GM04504 (cell line): ENCODE measurements at places on chromosomes 3 and 15.

GRCh38 chr3:4748701-4749378 lies 230.4 kb upstream of the BHLHE40 start:
- DNase-seq, result no peak

DNA sequence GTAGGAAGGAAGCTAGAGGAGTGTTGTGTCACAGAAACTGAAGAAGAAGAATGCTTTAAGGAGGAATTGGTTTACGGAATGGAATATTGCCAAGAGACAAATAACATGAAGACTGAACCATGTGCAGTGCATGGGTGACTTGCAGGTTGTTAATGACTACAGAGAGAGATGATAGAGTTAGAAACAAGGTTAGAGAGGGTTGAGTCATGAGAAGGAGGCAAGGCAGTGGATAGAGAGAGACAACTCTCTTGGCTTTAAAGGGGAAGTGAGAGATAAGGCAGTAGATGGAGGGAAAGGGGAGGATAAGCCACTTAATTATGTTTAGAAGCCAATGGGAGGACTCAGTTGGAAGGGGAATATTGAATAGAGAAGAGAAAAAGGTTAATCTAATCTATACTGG lies 119.3 kb upstream of the CCNL1 start:
- DNase-seq, result no peak

DNA sequence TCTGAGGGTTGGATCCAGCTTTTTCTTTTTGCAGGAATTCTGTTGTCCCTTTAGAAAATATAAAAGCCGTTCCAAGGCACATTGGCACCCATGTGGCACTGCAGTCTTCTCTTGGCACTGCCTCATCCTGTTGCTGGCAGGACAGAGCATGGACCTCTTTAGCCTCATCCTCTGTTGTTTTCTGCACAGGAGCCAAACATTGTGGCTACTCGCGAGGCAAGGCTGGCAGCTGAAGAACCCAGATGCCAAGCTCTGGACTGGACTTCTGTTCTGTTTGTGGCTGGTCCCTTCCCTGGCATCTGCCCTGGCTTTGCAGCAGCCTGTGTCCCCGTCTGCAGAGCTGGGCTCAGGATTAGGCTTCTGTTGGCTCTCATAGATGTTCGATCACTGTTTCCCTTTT lies 224.7 kb upstream of the TBC1D5 start:
- DNase-seq, result no peak

DNA sequence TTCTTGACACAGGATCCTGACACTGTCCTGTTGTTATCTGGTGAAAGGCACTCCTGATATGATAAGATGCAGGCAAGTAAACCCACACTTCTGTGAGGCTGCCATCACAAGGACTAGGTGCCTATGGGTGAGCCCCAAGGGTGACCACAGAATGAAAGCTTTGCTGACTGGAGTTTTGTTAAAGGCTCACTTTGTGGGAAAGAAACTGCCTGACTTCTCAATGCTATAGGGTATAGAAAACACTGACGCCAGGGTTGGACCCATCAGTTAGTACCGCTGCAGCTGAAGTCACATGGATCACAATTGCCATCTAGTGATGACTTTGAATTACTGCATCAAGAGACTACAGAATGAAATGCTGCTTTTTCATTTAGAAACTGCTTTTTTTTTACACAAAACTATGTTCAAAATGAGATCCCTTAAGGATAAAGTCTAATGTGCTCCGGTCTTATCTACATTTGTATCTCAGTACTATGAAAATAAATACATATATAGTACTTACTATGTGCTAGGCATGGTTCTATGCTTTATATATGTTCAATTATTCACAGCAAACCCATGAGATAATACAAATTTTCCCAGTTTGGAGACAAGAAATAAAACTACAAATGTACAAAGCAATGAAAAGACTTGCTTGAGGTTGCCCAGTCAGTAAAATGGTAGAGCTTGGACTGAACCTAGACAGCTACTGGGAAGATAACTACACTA lies 64.2 kb upstream of the CMSS1 start:
- DNase-seq, result peak; percentile 35

DNA sequence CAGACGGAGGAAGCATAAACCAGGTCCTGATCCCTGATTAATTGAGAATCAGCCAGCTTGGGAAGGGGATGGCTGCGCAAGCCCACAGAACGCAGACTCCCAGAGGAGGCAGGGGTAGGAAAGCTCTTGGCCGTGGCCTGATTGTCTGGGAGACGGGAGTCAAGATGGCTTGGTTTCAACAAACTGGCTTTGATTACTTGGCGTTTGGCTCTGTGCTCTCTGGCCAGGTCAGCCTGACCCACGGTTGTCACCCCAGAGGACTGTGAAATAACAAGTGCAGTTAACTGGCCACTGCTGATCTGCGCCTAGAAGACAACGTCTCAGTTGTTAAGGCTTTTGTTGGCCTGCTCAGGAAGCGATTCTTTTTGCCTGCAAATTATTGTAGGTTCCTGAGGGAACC lies 387.0 kb upstream of the PROK2 start:
- no peak for DNase-seq

GRCh38 chr15:69869881-69870505 lies 227.7 kb downstream of the TLE3 start:
- no peak for DNase-seq

- peak; percentile 61 for DNase-seq
Measured at GRCh38 chr15:59174835-59175831, 31.5 kb upstream of the LDHAL6B start.

- DNase-seq, result no peak
Measured at GRCh38 chr3:183182732-183183610, 20.4 kb upstream of the LAMP3 start.

GRCh38 chr15:101124731-101125451 lies 127.0 kb downstream of the CHSY1 start:
- peak; percentile 84 for DNase-seq

DNA sequence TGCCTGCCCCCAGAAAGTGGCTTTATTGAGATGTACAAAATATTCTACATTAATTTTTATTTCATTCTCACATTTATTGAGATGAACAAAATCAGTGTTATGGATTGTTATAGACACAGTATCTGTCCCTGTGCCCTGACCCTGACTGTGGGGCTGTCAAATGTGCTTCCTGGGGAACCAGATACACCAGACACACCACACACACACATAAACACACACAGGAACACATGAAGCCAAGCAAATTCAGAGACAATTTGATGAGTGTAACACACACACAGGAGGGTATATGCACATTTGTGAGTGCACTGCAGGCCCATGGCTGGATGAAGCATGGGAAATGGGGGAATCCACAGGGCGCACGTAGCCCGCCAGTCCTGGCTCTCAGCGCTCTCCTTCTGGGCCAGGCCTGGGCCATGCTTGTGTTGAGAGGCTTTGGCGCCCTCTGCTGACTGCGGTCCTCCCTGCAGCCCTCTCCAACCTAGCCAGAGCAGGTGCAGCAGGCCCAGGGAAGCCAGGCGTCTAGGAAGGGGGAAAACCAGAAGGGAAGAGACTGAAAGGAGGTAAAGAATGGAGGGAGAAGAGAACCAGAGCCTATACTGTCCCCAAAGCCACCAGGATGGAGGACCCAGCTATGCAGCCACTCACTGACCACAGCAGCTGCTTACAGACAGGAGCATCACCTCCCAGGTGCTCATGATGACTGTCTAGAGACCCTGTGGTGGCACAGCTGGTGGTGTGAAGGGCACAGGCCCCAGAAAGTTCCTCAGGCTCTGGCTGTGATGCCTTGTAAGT lies 18.0 kb upstream of the LOXL1 start:
- DNase-seq, result peak; percentile 38

DNA sequence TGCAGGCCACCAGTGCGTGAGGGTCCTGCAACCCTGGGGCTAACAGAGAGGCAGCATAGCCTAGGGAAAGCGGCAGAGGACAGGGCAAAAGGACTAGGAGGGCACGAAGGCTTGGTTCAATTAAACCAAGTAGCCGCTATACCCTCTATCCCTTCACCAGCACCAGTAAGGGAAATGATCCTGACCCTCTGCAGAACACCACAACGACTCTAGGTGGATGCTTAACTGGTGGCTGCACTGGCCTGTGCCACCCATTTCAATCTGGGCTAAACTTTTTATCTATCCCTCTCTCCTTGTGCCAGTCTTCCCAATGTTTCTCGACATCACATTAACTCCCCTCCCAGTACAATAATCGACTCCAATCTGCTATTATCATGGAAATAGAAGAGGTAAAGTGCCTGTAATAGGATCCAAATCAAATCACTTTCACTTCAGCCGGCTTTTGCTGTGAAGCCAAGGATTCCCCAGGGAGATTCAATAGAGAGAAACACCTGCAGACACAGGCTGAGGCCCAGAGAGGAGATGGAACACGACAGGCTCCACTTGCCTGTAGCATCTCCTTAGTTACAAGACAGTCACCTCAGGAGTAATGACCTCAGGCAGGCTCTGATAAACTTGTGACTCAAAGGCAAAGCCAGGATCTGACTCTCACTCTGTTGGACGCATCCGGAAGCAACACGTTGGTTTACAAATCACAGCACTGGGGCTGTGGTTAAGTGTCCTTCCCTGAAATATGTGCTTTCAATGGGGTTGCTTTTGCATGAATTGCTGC lies 791.6 kb upstream of the ARRDC4 start:
- DNase-seq, result no peak

DNA sequence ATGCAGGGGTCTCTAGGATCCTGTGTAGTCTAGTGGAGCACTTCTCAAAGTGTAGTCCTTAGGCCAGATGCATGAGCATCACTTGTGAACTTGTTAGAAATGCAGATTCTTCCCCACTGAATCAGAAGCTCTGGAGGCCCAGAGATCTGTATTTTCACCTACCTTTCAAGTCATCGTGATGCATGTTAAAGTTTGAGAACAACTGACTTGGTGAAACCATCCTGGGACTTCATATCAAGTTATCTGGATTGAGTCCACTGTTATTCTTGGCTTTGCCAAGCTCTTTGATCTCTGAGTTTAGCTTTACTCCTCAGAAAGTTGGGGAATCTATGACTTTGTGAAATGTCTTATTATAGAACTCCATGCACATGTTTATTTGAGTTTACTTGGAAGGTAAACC lies 78.5 kb downstream of the ARNT2 start:
- DNase-seq, result no peak

- DNase-seq, result peak; percentile 55
Measured at GRCh38 chr15:68418611-68419161, 13.3 kb downstream of the ITGA11 start.

DNA sequence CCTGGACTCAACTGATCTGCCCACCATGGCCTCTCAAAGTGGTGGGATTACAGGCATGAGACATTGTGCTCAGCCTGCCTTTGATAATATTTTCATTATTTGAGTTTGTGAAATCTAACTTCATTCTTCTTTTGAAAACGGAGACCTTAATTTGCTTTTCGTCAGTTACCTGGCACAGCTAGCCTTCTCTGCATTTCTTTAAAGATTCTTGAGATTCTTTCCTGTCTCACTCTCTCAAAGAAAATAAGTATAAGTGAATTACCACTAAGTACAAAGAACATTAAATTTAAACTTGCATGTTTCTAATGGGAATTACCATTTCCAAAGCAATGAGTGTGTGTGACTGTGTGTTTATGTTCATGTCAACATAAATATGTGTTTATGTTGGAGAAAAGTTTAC lies 187.9 kb downstream of the NFKBIZ start:
- DNase-seq, result no peak

DNA sequence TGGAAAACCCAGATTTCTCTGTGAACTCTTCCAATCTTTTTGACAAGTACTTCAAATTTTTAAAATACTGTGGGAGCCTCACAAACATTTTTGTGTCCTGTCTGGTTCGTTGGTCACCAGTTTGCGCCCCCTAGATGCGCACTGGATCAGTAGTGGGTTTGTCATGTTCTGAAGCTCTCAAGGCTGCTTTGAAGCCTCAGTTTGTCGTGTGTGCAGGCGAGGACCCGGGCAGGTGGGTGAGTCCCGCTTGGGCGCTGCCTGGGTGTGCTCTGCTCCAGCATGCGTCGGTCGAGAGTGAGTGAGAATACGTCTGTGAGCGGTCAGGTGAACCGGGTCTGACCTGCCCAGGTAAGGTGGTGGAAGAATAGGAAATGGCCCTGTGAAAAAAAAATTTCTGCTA lies 17.3 kb upstream of the AEN start:
- DNase-seq, result no peak

GRCh38 chr15:78312957-78313356 lies 13.5 kb upstream of the SKIC8 start:
- no peak for DNase-seq

- DNase-seq, result peak; percentile 65
Measured at GRCh38 chr15:70596354-70597055, 166.9 kb downstream of the UACA start.

DNA sequence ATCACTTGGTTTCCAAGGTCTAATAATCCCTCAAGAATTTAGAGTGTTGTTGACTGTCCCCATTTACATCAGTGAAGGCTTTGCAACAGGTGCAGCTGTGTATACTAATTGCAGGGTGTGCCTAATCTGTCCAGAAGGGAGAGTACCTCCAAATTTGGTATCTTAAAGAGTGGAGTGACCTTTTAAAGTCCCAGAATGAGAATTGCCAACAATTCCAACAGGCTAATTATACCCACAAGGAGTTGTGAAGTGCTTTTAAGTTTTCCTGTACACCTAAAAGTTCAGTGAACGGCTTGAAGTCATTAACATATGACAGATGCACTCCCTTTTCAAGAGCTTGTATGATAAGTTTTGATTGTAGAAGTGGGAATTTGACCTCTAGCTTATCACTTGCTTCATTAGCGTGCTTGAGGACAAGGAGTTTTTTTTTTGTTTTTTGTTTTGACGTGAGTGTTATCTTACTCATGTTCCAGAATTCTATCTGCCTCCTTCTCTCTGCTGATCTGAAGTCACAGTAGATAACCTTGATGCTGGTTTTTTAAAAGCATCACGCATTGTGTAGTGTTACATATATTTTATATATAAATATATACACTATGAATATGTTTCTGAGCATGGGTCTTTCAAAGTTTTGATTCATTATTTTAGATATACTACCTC lies 26.3 kb downstream of the CDIN1 start:
- DNase-seq, result no peak

DNA sequence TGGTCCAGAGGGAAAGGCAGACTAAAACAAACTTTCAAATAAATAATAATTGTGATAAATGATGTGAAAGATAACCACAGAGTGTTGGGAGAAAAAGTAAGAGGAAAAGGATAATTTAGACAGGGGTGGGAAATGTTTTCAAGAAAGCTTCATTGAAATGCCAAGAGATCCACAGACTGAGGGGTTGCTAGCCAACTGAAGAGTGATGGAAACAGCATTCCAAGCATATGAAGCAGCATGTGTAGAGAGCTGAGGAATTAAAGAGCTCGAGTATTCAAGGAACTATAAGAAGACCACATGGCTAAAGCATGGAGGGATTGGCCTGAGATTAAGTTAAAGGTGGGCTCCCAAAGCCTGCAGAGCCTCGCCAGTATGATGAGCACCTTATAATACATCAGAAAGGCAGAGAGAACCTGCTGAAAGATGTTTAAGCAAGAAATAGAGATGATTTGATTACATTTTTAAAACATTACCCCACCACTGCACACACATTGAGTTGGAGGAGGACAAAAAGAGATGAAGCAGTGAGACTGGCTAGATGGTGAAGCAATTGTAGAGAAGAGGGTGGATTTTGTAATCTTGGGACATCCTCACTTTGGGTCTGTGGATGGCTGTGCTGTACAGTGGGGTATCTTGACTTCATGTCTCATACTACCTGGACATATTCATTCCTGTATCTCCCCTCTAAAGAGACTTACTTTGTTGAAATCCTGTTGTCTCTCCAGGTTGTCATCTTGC lies 100.8 kb downstream of the STAC start:
- peak; percentile 79 for DNase-seq

- DNase-seq, result no peak
Measured at GRCh38 chr15:67807836-67808235, 17.5 kb upstream of the SKOR1 start.
